ENCODE measurements at places on chromosomes 1 and 21. TPM values are rescaled to one million over a fixed set of nuclear protein-coding genes. Genes with fewer than 3 reads are reported as not detected.
A peak's percentile ranks its signal among the peaks of the same experiment; 100 is the strongest.

- DNase-seq, result no peak
These were observed 1.4 kb upstream of the KRTAP10-4 start for GRCh38 chr21:44571844-44572782.

- no peak for DNase-seq
These were observed 228.3 kb downstream of the FMN2 start for GRCh38 chr1:240319998-240320397.

DNA sequence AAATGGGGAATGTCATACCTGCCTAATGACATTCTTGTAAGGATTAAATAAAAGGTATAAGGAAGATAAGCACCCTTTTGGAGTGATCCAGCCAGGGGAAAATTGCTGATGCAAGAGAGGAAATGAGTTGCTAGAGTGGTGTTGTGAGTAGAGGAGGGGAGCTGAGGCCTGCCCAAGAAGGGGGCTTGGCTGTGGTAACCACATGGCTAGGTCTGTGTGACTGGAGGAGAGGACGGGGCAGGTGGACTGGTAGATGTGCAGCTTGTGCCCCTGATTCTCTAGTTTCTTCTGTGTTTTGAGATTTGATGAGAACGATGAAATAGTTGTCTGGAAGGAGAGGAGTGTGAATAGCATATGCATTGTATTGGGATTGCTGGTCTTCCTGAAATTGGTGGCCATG lies 6.6 kb downstream of the TXLNA start:
- DNase-seq, result no peak

GRCh38 chr1:92961896-92962752 lies 862 bp upstream of the DIPK1A start:
- peak; percentile 9 for DNase-seq

SYCP1 gene
- not detected for total RNA-seq

DNA sequence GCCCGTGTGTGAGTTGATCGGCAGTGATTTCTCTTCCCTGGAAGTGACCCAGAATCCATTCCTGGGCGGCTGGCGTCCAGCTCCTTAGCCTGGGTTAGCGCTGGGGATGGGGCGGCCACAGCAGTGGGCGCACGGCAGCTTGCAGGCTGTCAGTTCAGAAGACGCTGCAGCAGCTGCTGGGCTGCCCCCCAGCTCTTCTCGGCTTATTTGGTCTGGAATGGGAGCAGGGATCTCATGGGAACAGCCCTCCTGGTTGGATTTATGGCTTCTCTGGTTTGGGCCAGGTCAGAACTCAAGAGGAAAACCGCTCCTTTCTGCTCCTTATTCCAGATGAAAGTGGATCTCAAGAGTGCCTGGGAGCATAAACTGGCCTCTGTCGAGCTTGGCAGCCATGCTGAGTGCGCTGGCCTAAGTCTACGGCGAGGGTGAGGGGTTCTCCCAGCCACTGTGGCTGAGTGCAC lies 148.2 kb downstream of the PRDM16 start:
- no peak for DNase-seq

GRCh38 chr1:73218995-73219546 lies 936.7 kb upstream of the NEGR1 start:
- DNase-seq, result no peak

- peak; percentile 61 for DNase-seq
These were observed 122.9 kb upstream of the GALNT2 start for GRCh38 chr1:229943988-229944743.

SMCP gene
- total RNA-seq, result not detected

- no peak for DNase-seq
These were observed 731.6 kb upstream of the PTBP2 start for GRCh38 chr1:95990033-95990432.

KCNK2 gene
- total RNA-seq, result not detected

DNA sequence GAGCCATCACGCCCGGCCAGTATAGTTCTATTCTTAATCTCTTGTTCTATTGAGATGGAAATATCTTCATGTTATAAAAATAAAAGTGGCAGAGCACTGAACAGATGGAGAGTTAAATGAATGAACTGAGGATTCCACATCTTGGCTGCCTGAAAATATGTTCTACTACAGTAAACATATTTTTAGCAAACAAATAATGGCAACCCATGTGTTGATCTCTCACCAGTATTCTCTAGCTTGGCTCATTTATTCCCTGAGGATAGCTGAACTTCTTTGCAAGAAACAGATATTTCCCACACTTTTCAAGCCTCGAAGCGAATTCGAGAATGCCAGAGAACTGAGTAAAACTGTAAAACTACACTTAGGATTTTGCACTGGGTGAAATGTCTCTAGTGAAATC lies 58.9 kb downstream of the DIRAS3 start:
- DNase-seq, result no peak

DNA sequence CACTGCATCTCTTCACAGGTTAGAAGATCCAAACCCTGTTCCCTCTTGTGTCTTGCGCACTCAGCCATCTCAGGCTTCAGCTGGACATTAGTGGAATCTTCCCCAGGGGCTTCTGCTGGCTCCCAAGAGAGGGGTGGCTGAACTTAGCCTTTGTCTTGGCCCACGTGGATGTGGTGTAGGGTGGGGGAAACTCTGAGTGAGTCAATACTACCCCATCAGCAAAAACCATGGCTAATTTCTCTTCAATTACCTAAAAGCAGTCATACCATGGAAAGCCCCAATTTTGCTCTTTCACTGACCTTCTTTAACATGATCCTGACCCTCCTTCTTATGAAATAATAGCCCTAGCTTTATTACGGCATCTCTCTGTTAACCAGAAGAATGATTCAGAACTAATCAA lies 72.5 kb upstream of the RAB3GAP2 start:
- DNase-seq, result no peak

DNA sequence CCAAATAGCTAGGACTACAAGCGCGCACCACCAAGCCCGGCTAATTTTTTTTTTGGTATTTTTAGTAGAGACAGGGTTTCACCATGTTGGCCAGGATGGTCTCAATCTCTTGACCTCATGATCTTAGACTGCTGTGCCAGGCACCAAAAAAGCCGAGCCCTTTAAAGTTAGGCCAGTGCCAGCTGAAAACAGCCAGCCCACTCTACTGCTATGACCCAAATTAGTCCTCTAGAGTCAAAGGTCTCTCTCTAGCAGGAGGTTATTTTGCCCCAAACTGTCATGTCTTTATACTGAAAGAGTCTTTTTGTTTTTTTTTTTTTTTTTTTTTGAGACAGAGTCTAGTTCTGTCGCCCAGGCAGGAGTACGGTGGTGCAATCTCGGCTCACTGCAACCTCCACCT lies 9.7 kb upstream of the HHIPL2 start:
- DNase-seq, result no peak

GRCh38 chr1:59055908-59056719 lies 240.8 kb upstream of the FGGY start:
- DNase-seq, result peak; percentile 90

ETV3L gene
- total RNA-seq, result not detected

GRCh38 chr1:187477535-187477934 lies 648.8 kb downstream of the PLA2G4A start:
- no peak for DNase-seq

GRCh38 chr1:100428160-100428559 lies 75.9 kb downstream of the CDC14A start:
- DNase-seq, result no peak

POU3F1 gene
- not detected for total RNA-seq

NHLH2 gene
- not detected for total RNA-seq

- no peak for DNase-seq
These were observed 72.6 kb upstream of the ARHGEF16 start for GRCh38 chr1:3381901-3382300.

PKNOX1 gene
- total RNA-seq, result 27.4 TPM

DNA sequence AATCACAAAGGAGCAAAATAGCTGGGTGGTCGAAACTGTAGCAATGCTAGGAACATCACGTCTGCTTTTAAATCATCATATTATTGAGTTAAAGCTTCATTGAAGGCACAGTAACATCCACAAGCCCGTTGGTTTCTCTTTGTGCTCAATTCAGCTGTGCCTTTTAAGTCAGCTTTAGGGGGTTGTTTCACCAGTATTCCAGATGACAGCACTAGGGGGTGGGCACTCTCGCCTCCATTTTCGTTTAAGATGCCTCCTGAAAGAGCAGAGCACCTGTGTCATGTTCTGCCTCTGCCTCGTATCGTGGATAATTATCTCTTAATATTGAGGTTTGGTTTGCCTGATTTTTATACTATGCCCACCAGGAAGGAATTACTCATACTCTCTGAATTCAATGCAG lies 139.8 kb upstream of the PTBP2 start:
- no peak for DNase-seq

OLIG2 gene
- total RNA-seq, result not detected

DNA sequence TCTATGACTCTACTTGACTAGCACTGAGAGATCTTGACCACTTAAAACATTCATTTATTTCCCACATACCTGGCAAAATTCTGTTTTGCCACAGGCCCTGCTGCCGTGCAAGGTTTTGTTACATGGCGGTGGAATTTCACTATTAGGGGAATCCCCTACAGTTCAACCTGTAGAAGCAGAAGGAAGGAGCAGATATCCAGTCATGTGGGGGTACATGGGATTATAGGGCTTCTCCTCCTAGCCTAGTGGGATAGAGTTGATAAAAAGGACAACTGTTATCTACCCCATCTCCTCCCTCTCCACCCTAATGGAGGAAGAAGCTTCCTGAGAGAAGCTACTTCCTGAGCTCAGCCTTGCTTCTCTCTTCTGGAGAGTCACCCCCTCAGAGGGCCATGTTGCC lies 17.7 kb upstream of the PROK1 start:
- DNase-seq, result no peak

SH2D2A gene
- total RNA-seq, result not detected

CHIA gene
- not detected for total RNA-seq

GRCh38 chr1:174448531-174448883 lies 743 bp downstream of the GPR52 start:
- DNase-seq, result no peak

Measured in body of pancreas (tissue), 4 donors.